ENCODE measurements at places on chromosomes 12 and 14.

DNA sequence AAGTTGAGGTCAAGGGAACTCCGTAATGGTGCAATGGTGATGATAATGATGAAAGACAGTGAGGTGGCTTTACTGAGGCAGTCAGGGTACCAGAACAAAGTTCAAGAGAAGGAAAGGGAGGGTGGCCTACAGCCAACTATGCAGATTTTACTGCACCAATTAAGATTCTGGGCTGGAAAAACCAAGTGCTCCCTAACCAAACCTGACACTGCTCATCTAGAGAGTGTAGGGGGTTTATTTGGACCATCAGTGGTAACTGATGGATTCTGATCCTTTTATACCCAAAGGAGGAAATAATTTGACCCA is 387 bp downstream of the LRRC9 start:
- no peak for DNase-seq

DNA sequence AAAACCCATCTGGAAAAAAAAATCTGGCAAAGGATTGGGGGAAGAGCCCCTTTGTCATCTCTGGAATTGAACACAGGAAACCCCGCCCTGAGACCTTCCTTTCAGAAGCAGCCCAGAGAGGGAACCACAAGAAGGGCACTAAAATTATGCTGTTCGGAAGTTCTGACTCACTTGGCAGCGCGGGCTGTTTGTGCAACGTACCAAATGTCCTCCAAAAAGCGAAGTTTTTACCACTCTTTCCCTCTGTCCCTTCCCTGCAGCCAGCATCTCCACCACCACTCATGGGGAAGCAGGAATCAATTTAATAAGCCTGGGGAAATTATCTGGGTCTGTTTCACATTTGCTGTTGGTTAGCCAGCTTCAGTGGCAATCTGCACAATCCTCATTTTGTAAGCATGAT is 3.2 kb upstream of the SYNE3 start:
- DNase-seq = no peak

DNA sequence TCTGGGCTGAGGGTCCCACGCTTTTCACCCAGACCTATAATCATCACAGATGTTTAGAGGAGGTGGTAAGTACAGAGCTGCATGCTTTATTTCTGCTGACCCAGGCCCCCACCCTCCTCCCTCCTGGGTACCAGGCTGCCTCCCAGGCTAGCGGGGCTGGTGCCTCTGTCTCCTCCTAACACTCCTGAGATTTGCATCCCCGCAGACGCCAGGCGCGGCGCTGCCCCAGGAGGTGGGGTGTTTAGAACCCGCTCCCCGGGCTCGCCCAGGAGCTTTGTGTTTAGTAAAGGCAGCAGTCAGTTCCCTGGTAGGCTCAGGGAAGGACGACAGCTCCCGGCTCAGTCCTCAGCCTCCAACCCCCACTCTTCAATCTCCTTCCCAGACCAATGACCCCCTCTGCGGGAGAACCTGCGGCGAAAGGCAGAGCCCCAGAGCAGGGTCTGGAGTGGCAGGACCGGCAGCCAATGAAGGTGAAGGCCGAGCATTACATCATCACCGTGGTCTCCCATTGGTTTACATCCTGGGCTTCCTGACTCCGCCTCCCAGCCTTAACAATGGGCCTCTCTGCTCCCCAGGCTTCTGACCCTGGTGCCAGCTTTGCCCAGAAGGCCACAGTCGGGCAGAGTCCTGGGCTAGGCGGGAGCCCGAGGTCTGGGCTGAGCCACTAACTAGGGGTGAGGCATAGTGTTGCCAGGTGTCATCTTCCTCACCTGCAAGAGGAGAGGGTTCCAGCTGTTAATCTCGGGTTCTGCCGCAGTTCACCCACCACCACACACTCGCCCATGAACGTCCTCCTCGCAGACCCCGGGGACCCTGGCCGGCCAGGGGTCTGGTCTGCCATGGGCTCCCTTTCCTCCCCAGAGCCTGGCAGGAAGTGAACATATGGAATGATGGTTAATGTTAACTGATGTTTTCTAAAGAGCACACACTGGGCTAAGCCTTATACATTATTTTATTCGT is 57.5 kb downstream of the CALM1 start:
- no peak for DNase-seq

DNA sequence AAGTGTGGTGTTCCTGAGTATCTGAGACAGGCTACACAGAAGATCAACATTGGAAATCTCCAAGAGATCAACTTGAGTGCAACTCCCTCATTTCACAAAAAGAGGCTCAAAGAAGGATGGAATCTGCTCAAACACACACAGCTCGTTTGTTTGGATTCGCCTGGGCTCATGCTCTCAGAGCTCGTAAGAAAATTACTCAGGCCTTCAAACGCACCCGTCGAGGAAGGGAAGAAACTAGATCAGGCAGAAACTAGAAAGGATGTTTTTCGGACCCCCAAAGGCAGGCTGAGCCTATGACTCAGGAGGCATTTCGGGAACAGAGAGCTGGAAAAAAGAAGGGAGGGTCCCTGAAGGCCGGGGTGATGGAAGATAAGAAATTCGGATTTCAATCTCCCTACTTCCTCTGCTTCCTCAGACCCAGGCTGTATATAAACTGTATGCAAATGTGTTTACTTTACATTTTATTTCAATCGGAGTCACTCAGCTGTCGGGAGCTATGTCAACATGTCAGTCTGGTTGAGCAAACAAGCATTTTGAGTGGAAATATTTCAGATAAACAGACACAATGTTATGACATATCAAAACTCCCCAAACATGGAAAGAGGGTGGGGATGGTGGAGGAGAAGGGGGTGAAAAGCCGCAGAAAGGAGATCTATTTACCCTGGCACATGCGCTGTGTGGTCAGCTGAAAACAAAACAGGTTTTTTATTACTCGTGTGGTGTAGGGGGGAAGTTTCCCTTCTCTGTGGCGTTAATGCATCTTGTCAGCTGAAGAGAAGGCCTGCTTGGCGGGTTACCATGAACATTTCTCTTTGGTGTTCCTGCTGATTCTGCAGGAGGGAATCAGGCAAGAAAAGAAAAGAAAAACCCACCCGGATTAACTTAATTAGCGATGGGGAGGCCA is 129.1 kb upstream of the TBX3 start:
- DNase-seq = no peak

GRCh38 chr12:45986641-45987339 is 3.6 kb downstream of the SCAF11 start:
- no peak for DNase-seq

GRCh38 chr14:31360919-31361662 is 59.3 kb downstream of the HEATR5A start:
- no peak for DNase-seq

Measured in stimulated activated CD4-positive, alpha-beta T cell treated with anti-CD3 and anti-CD28 coated beads, TNF-alpha, amount 100 ng/mL, for 4 hours (primary cell).